ENCODE measurements at places on chromosomes 1 and 21.

- no peak for DNase-seq
Observed at GRCh38 chr1:229130028-229130668, 140.8 kb upstream of the RAB4A start.

GRCh38 chr1:28773105-28773504 is 36.4 kb downstream of the YTHDF2 start:
- no peak for DNase-seq

DNA sequence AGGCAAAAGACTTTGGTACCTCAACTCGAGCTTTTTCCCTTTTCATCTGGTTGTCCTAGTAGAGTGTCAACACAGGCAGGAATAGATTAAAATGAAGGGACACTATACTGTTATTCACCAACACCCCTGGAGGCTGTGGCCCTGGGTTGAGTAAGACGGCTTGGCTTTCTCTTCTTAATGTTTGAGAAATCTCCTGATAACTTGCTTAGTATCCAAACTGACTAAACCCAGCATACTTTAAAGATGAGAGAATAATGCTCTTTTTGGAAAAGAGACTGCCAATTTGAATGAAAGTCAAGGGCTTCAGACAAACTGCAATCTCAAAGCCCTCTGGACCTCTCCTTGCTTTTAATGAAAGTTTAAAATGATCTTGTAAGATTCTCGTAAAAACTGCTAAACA is 2.6 kb upstream of the SLC30A1 start:
- DNase-seq = no peak

DNA sequence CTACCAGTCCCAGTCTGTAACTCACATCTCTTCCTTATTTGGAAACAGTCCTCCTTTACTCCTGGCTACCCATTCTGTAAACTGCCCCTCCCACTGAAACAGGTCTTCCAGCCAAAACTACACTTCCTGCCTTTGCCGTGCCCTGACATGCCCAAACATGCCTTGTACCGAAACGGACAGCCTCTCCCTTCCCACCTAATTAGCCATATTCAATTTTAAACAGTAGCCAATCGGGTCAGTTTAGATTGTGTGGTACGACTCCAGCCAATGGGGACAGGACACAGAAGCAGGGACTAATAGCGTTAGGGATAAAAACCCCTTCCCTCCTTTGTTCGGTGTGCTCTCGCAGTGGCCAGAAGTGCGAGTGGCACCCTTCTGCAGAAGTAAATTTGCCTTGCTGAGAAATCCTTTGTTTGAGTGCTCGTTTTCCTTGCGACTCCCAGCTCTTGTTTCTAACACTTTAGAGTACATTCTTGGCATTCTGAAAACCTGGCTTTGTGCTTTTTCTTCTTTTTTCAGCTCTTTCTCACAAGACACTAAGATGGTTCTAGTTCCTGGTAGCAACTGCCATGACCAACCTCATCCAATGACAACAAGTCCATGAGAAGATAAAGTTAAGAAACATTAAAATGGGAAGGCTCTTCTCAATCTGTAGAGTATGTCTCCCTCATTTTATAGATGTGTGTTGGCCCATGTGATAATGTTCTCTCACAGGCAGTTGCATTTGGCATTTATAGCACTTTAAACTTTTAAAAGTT is 325.1 kb upstream of the GREM2 start:
- no peak for DNase-seq

DNA sequence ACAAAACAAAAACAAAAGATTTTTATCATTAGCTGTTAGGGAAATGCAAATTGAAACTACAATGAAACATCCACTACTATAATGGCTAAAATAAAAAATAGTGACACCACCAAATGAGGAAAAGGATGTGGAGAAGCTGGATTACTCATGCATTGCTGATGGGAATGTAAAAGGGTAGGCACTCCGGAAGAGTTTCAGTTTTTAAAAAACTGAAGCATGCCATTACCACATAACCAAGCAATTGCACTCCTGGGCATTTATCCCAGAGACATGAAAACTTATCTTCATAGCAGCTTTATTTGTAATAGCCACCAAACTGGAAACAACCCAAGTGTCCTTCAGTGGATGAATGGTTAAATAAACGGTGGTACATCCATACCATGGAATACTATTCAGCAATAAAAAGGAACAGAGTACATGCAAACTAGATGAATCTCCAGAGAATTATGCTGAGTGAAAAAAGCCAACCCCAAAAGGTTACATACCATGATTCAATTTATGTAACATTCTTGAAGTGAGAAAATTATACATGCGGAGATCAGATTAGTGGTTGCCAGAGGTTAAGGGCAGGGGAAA is 14.5 kb upstream of the CFAP298 start:
- DNase-seq = no peak

GRCh38 chr1:173241528-173242347 is 34.6 kb upstream of the TNFSF4 start:
- DNase-seq = no peak

DNA sequence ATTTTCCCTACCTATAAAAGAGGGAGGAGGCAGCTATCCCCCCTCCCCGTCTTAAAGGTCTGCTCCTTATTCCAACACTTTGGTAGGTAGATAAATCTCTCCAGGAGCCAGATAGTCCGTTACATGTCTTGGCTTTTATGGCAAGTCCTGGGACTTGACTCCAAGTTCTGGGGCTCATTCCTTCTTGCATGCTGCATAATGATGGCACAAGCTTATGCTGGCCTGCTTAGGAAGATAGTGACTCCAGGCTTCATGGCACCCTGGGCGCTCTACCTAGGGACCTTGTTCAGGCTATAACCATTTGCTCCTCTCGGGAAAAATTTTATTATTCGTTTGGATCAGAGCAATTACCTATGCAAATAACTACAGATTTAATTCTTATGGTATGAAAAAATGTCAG is 3.7 kb downstream of the SLAMF1 start:
- no peak for DNase-seq

GRCh38 chr1:112515311-112516009 is 6.7 kb downstream of the WNT2B start:
- no peak for DNase-seq

DNA sequence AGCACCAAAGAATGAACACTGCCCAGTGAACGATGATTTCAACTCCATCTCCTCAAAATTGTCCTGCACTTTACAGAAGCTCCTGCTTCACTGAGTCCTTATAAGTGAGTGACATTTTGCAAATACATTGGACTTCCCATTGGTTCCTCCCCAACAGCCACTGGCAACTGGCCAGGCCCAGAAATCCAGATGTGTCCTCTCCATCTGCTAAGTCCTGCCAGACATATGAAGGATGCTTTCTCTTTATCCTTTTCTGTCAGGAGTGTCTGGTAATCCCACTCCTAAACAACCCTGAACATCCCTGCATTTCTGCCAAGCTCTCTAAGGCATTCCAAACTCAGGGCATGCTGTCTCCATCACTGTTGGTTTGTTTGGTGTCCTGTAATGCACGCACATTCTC is 271.8 kb downstream of the RRAGC start:
- no peak for DNase-seq

DNA sequence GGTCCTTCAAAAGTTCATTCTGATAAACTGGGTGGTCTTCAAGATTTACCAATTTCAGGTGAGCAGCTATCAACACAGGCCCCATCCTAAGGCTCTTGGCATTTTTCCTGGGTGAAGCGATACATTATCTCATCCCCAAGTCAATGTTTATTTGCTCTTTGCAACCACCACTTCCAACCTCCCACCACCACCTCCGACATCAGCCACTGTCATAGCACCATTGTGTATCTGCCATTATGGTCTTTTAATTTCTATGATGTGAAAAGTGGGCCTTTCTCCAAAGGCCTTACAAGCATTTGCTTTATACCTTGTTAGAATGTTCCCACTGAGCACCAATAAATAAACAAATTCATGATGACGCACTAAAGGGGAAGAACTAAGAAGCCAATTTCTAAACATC is 47.2 kb downstream of the TBX15 start:
- DNase-seq = no peak

- DNase-seq = no peak
Observed at GRCh38 chr1:238998577-238998976, 387.8 kb upstream of the CHRM3 start.

DNA sequence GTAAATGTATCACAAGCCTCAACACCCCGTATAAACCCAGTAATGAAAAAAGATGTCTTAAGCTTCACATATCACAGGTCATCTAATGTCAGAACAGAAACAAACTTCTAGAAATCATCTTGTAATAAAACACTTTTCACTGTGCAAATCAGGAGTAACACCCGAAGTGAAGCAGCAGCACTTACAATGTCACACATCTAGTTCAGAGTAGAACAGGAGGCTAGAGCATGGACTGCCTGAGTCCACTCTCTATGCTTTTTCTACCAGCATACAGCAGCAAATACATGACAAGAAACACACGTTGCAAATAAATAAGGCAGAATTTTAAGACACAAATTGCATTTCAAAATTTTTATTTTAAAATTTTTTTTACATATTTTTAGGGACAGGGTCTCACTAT is 57.2 kb downstream of the AKT3 start:
- DNase-seq = no peak

DNA sequence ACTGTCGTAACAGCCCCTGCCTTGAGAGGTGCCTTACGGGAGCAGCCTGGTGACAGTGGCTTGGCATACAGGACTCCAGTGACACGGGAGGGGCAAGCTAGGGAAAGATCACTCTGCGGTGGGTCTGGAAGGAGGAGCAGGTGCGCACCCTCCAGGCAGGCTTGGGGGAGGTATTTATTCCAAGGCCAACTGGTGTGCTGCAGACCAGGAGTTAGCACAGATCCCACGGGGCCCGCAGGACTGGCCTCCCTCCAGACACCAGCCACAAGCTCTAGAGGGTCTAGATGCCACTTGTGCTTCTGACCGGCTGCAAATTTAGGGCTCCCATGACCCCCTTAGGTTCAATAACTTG is 22.1 kb downstream of the PSEN2 start:
- DNase-seq = no peak

GRCh38 chr1:76669624-76670315 is 197.5 kb upstream of the ST6GALNAC5 start:
- DNase-seq = no peak

- DNase-seq = no peak
Observed at GRCh38 chr1:157862114-157863070, 20.8 kb upstream of the CD5L start.

DNA sequence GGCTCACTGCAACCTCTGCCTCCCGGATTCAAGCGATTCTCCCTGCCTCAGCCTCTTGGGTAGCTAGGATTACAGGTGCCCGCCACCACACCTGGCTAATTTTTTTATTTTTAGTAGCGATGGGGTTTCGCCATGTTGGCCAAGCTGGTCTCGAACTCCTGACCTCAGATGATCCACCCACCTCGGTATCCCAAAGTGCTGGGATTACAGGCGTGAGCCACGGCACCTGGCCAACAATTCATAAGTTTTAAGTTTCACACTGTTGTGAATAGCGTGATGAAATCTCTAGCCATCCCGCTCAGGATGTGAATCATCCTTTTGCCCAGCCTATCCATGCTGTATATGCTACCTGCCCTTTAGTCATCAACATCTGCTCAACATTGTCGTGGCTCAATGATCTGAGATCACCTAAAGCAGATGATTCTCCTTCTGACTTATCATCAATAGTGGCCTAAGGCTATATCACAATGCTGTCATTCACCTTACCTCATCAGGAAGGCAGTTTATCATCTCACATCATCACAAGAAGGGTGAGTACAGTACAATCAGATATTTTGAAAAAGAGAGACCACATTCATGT is 2.6 kb downstream of the PFDN2 start:
- DNase-seq = no peak

DNA sequence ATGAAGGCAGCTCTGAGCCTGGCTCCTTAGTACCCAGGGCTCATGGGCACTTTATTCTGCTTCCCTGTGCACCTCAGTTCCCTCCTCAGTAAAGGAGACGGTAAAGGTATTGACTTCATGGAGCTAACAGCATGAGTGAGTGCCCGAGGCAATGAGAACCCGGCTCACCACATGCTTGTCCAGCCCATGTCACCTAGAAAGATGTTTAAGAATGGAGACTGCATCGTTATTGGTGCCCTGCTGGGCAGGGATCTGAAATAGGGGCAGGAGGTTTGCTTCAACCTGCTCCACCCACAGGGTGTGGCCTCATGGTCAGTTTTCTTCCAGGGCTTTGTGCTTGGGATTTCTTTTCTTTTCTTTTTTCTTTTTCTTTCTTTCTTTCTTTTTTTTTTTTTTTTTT is 7.0 kb upstream of the KCNE1 start:
- DNase-seq = no peak

- DNase-seq = no peak
Observed at GRCh38 chr21:44615911-44616590, 4.2 kb downstream of the KRTAP10-8 start.

GRCh38 chr1:152325111-152325510 is at the start of gene FLG:
TSS of gene FLG (minus strand) at chr1:152325239. CDS start at chr1:152315456, 9,783 bp downstream.
- no peak for DNase-seq

- DNase-seq = no peak
Observed at GRCh38 chr1:217331698-217332097, 299.2 kb downstream of the GPATCH2 start.

GRCh38 chr1:226846786-226847185 is 23.6 kb upstream of the PSEN2 start:
- no peak for DNase-seq

- DNase-seq = no peak
Observed at GRCh38 chr1:106700211-106700610, 356.3 kb upstream of the PRMT6 start.

- DNase-seq = no peak
Observed at GRCh38 chr1:38153778-38154470, 107.3 kb upstream of the POU3F1 start.

DNA sequence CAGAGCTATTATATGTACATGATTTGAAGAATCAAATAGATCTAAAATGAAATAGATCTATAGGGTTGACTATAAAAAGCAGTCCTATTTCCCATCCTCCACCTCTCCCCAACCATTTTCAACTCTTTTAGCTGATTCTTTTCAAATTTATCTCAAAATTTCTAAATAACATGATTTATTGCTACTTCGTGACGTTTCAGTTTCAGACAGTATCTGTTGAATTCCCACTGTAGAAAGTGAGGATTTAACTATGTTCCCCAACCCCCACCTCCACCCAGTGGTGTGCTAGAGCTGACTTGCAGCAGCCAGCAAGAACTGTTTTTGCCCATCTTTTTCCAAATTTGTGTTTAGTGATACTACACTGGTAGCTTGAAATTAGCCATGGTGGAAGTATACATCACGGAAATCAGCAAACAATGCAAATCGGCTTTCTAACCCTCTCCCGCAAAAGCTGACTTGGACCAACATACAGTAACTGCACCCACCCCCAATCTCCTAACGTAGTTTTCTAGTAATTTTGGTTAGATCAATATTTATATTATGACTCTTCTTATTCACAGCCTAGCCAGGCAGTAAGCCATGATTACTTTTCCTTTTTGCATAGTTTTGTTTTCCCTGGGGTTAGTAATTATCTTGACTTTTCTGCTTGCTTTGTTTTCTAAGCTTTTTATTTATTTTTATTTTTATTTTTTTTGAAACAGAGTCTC is 10.9 kb downstream of the SEMA4A start:
- DNase-seq = no peak

All from dorsolateral prefrontal cortex (tissue), 122 donors.